ENCODE measurements at places on chromosomes 16 and 17. TPM values are rescaled to one million over a fixed set of nuclear protein-coding genes. Genes with fewer than 3 reads are reported as not detected.

DNA sequence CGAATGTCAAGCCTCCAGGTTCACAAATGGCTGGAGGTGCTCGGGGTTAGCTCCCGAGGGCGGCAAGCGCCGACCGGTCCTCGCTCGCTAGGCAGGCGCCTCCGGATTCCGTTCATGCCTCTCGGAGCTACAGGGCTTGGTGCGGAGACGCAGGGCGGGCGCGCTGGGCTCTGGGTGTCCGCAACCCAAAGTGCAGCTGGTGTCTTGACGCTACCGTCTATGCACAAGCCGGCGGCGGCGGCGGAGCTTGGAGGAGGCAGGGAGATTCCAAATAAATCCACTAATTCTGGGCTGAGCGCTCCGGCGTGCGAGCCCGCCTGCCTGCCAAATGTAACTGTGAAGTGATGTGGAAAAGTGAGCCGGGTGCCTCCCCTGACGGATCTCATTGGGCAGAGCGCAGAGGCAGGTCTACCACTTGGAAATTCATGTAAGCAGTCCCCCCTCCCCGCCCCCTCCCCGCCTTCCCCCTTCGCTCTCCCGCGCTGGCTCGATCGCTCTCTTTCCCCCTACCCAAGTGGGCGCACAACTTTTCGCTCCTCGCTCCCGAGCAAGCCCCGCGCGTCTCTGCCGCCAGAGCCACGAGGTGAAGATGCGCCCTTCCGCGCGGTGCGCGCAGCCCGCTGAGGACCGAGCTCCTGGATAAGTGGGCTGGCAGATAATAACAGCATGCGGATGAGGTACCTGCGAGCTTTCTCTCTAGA is at the start of gene CDH8:
TSS of gene CDH8 (minus strand) at position 338 of the 701 bp plus-strand sequence. CDS start 15,035 bp downstream, outside the sequence.
- no peak for DNase-seq

DNA sequence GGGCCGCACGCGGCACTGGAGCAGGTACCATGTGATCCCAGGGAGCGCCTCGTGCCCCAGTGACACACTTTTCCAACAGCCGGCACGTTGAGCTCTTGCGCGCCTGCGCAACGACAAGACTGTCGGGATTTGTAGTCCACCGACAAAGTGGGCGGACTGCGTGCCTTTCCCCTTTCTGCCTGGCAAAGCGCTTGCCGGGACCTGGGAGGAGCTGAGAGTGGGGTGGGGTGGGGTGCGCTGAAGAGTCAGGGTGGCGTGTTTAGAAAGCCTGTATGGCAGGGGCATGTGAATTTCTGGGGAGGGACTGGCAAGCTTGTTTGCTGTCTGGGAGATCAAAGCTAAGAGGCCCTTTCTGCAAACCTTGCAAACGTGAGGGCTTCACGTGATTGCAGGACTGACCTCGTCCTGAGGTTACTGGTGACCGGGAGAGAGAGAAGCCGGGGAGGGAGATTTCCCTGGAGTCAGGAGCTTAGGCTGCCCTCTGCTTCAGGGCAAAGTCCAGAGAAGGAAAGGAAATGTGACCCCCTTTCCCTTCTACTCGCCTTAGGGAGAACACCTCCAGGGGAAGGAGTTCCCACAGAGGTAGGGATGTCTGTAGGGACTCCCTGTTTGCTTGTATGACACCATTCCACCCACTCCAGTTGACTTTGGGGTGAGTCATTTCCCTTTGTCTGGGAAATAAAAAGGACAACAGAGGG is 429 bp upstream of the NR1D1 start:
- peak; percentile 99 for DNase-seq

DNA sequence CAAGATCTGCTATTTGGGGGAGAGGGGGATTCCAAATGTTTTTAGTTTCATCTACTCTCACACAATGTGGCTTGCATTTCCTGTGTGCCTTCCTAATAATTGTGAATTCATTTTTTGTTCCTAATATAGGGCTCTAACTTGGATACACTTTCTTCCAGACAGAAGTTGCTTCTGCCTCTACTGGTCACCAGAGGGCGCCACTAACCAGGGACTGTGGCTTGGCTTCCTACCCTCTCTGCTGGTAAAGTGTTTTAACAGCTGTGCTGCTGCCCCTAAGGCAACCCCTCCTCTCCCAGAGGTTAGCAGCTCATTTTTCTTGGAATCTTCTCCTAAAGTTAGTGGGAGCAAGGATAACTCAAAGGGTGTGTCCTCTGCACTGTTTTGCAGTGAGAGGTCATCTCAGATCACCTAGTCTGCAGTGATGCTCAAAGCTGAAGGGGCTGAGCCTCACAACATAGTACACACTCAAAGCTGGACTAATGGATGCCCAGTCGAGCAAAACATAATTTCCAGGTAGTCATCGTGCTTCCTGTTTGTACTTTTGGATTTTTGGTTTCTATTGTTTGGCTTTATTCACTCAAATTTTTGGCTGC is 5.0 kb upstream of the PRSS54 start:
- DNase-seq: no peak

Gene CCL16
- total RNA-seq: not detected

Gene ENPP7
- not detected for total RNA-seq
